ENCODE measurements at places on chromosomes 2 and 18.

DNA sequence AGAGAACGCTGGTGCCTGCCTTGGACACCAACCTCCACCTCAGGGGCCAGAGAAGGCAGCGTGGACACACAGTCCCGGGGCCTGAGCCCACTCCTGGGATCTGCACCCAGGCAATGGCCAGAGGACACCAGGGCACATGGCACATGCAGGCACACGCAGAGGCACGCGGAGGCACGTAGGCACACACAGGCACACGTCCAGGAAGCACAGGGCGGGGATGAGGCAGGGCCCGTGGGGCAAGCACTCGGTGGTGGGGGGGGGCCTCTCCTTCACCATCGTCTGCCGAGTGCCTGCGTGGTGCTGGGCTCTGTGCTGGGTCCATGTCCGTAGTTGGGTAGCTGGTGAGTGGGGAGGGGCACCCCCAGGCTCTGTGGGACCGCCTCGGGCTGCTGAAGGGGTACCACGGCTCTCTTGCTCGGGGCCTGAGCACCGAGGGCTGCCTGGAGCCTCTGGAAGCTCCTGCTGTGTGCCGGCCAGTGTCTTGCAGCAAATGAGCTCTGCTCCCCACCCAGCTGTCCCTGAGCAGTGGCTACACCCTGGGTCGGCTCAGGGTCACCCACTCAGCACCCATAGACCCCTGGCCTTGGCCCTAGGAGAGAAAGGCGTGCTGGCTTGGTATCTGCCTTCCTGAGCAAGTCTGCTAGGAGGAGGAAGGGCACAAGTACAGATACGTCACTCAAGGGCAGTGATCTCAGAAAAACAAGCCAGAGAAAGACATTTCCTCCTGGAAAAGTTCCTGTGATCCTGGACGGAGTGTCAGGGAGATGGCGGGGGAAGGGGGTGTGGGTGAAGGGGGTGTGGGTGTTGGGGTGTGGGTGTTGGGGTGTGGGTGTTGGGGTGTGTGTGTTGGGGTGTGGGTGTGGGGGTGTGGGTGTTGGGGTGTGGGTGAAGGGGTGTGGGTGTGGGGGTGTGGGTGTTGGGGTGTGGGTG lies 26.4 kb downstream of the RTP5 start:
- peak; percentile 30 for DNase-seq

- no peak for DNase-seq
These were observed 133.4 kb upstream of the RND3 start for GRCh38 chr2:150620855-150621254.

- DNase-seq, result no peak
These were observed 97.0 kb downstream of the CABLES1 start for GRCh38 chr18:23232331-23232730.

DNA sequence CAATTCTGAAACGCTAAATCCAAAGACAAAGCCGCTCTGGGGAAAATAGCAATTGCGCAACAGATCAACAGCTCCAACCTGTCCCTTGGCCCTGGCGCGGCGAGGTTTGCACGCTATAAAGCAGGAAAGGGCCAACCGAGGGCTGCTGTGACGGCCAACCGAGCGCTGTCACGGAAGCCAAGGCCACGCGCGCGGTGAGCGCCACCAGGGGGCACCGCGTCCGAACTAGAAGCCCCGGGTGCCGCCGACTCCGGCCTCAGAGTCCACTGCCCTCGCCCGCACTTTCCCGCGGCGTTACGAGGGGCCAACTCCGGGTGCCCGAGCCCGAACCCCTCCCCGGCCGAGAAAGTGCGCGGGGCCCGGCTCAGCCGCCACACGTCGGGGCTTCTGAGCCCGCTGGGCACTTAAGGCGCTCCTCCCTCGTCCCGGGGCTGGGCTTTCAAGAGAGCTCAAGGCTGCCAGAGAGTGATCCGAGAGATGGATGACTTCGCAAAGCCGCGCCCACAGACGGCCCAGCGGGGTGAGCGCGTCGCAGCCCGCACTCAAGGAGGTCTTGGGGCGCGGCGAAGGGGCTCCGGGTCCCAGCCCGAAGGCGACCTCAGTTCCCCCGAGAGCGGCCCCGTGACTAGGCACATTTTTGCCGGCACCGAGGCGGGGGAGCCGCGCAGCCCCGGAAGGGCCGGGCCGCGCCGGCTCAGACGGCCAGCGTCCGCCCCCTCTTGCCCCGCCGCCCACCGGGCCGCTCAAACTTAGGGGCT lies 897 bp downstream of the NFE2L2 start:
- DNase-seq, result peak; percentile 99

DNA sequence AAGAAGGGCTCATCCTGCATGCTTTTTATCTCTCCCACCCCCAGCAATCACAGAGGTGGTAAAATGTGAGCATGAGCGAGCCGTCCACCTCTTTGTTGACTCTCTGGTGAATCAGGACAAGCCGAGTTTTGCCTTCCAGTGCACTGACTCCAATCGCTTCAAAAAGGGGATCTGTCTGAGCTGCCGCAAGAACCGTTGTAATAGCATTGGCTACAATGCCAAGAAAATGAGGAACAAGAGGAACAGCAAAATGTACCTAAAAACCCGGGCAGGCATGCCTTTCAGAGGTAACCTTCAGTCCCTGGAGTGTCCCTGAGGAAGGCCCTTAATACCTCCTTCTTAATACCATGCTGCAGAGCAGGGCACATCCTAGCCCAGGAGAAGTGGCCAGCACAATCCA lies 19.5 kb downstream of the LIPG start:
- DNase-seq, result peak; percentile 44

DNA sequence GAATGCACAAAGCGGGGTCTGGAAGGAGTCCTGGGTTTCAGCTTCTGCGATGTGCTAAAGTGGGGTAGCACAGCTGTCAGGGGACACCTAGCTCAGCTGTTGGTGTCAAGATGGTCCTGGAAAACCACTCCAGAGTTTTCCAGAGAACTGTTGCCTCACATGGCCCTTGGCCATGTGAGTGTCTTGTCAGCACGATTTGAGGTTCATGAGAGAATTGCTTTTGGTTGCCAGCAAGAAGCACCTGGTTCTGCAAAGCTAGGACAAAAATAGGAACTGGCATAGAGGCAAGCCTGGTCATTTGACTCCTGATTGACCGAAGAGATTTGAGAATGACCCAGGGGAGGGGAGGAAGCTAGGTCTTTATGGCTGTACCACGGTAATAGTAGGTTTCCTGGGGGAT lies 50.4 kb upstream of the CTLA4 start:
- DNase-seq, result no peak

- DNase-seq, result no peak
These were observed 85.3 kb upstream of the ITGA6 start for GRCh38 chr2:172342078-172342477.

DNA sequence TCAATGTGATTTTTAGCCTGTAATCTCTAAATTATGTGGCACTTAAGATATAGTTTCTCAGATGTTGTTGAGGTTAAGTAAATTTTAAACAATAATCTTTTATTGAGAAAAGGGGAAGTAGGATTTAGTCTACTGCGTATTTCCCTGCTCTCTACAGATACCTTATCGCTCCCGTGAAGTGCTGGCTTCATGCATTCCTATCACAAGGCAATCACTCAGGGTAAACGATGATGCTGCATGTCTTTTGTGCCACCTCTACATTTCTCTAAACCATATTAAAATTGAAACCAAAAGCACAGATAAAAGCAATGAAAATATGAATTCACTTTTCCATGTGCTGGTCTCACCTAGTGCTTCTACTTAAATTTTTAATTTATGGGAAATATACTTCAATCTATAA lies 14.4 kb upstream of the RPE start:
- no peak for DNase-seq

GRCh38 chr2:3624059-3624794 lies 29.3 kb downstream of the COLEC11 start:
- no peak for DNase-seq

DNA sequence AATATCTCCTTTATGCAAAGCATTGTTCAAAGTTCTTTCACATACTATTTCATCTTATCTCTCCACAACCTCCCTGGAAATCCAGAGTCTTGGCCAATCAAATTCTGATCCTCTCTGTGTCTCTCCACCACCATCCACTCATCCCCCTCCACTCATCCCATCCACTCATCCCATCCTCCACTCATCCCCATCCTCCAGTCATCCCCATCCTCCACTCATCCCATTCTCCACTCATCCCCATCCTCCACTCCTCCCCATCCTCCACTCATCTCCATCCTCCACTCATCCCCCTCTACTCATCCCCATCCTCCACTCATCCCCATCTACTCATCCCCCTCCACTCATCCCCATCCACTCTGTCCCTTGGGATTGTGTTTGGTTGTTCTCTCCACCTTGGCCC lies 101.1 kb downstream of the BCL2 start:
- DNase-seq, result no peak

- DNase-seq, result no peak
These were observed 16.0 kb upstream of the RGPD4 start for GRCh38 chr2:107810734-107811133.

GRCh38 chr2:177532567-177532966 lies 140.0 kb downstream of the AGPS start:
- no peak for DNase-seq
